ENCODE measurements at places on chromosomes 3 and 15. TPM values are rescaled to one million over a fixed set of nuclear protein-coding genes. Genes with fewer than 3 reads are reported as not detected.

PIF1 gene
- 30.5 TPM for total RNA-seq

- H3K27ac ChIP-seq: peak within 1 kb of the TSS; percentile 85
- no peaks in the 10 kb centered on the region for H3K36me3 ChIP-seq
- H3K4me3 ChIP-seq: peak within 1 kb of the TSS; percentile 96
These were observed at the start of gene UBE2E2 for GRCh38 chr3:23202921-23203707. UBE2E2 (plus strand) TSS chr3:23203327.

DNA sequence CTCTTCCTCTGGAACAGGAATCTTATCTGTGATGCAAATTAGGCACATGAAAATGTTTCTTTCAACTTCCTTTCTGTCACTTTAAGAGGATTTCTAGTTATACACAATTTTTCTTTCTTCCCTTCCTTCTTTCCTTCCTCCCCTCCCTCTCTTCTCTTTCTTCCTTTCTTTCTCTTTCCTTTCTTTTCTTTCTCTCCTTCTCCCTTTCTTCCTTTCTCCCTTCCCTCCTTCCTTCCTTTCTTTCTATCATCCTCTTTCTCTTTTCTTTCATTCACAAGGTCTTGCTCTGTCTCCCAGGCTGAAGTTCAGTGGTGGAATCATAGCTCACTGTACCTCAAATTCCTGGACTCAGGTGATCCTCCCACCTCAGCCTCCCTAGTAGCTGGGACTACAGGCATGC lies 18.0 kb upstream of the C2CD4B start:
- H3K4me1 ChIP-seq: no peaks in the 10 kb centered on the region
- no peak for DNase-seq
- no peaks in the 10 kb centered on the region for H3K27me3 ChIP-seq
- no peaks in the 10 kb centered on the region for H3K36me3 ChIP-seq
- H3K4me3 ChIP-seq: no peak overlapping the region

DNA sequence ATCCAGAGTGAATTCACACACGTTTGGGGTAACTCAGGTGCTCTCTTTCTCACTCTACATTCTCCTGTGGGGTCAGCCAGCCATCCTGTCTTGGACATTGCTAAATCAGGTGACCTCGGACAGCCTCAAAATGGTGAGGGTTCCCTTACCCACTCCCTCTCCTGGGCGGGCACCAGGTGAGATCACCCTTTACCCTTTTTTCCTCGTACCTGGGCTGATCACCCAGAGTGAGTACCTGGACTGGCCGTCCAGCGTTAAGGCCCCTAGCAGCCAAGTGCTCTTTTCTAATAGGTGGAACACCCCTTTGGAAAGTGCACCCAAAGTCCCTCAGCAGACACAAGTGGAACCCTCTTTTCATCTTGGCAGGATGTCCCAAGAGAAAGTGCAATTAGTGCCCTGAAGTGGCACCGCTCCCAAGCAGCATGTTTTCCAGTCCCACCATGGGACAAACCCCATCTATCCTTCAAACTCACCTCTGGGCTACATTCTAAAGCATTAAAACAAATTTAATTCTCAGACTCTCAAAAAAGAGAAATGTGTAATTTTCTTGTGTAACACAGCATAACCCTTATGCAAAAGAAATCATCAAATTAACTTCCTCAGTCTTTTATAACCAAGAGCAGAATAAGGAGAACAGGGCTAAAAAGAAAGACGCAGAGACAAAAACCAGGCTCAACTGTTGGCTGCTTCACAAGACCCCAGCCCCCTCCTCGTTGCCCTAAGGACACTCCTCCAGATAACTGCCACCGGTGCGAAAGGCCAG lies 20.7 kb downstream of the TRANK1 start:
- peak overlapping the region; percentile 11 for H3K27ac ChIP-seq
- H3K4me3 ChIP-seq: peak overlapping the region; percentile 76
- peaks cover 31% of the 10 kb centered on the region for H3K4me1 ChIP-seq
- no peak for DNase-seq
- H3K36me3 ChIP-seq: peaks cover 6% of the 10 kb centered on the region
- no peaks in the 10 kb centered on the region for H3K27me3 ChIP-seq

DNA sequence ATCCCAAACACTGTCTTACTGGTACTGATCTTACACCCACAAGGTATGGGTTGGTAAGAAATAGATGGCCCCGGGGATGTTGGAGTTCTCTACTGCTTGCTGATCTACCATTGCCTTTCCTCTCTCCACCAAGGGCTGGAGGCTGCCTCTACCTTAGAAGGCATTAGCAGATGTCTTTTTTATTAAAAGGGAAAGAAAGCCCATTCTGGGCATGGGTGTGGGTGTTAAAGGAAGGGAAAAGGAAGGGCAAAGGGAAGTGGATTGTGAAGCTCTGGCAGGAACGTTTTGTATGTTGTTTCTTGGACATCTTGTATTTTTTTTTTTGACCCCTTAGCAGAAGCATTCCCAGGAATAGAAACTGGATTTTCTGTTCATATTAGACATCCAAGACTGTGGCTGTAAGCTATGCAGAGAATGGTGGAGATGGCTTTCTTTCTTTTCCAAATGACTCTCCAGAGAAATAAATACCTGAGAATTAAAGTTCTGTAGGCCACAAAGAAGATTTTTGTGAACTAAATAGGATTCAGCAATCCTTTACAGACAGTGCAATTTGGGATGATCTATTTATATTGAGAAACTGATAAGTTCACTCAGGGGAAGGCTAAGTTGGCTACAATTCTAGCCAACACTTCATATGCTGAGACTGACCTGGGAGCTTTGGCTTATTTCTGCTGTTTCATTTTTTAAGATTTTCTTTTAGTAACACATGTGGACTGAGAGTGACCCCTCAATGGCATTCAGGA lies 108.8 kb downstream of the TOP2B start:
- H3K4me1 ChIP-seq: peaks cover 7% of the 10 kb centered on the region
- peaks cover 16% of the 10 kb centered on the region for H3K36me3 ChIP-seq
- DNase-seq: no peak
- H3K27me3 ChIP-seq: no peaks in the 10 kb centered on the region
- no peak overlapping the region for H3K4me3 ChIP-seq

GOLGA6L2 gene
- total RNA-seq: not detected
